ENCODE measurements at places on chromosomes 12 and 14. TPM values are rescaled to one million over a fixed set of nuclear protein-coding genes. Genes with fewer than 3 reads are reported as not detected.

Gene CCDC184
- 1.2 TPM for total RNA-seq

Gene LMNTD1
- total RNA-seq: 0.75 TPM

Gene INHBE
- not detected for total RNA-seq

GRCh38 chr14:26323869-26324268, 274.0 kb downstream of the NOVA1 start:
- no peaks in the 10 kb centered on the region for H3K4me1 ChIP-seq
- H3K36me3 ChIP-seq: no peaks in the 10 kb centered on the region
- DNase-seq: no peak
- no peaks in the 10 kb centered on the region for H3K27me3 ChIP-seq
- H3K27ac ChIP-seq: no peak overlapping the region
- no peak overlapping the region for H3K4me3 ChIP-seq

DNA sequence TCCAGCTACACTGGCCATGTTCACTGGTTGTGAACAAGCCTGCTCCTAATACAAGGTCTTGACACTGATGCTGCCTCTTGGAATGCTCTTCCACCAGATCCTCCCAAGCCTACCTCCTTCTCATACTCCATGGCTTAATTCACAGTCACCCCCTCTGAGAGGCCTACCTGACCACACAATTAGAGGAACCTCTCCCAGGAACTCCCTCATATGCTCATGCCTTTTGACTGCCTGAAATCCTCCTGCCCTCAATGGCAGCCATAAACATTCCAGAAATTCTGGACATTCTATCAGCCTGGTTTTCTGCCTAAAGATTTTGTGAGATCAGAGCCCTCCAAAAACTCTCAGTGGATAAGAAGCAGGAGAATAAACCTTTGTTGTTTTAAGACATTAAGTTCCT, 340.2 kb downstream of the C12orf75 start:
- H3K4me3 ChIP-seq: no peak overlapping the region
- no peaks in the 10 kb centered on the region for H3K36me3 ChIP-seq
- no peaks in the 10 kb centered on the region for H3K27me3 ChIP-seq
- H3K27ac ChIP-seq: no peak overlapping the region

DNA sequence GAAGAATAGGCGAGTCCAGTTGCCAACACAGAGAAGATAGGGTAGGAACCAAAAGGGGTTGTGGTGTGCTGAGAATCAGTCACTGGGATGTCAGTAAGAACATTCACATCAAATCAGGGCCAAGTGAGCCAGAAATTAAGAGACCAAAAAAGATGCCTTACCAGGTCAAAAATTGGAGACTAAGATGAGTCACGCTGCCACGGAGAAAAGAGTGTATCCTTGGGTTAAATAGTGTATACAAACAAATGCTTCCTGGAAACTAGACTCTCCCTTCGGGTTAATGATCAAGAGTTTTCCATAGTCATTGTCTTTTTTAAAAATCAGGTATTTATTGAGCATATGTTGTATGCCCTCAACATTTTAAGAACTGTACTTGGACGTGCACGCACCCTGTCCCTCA, 45.2 kb upstream of the BAZ1A start:
- H3K27ac ChIP-seq: no peak overlapping the region
- H3K36me3 ChIP-seq: no peaks in the 10 kb centered on the region

GRCh38 chr14:63453443-63453936, 89.7 kb downstream of the PPP2R5E start:
- H3K4me1 ChIP-seq: peaks cover 43% of the 10 kb centered on the region
- DNase-seq: no peak
- no peak overlapping the region for H3K4me3 ChIP-seq

DNA sequence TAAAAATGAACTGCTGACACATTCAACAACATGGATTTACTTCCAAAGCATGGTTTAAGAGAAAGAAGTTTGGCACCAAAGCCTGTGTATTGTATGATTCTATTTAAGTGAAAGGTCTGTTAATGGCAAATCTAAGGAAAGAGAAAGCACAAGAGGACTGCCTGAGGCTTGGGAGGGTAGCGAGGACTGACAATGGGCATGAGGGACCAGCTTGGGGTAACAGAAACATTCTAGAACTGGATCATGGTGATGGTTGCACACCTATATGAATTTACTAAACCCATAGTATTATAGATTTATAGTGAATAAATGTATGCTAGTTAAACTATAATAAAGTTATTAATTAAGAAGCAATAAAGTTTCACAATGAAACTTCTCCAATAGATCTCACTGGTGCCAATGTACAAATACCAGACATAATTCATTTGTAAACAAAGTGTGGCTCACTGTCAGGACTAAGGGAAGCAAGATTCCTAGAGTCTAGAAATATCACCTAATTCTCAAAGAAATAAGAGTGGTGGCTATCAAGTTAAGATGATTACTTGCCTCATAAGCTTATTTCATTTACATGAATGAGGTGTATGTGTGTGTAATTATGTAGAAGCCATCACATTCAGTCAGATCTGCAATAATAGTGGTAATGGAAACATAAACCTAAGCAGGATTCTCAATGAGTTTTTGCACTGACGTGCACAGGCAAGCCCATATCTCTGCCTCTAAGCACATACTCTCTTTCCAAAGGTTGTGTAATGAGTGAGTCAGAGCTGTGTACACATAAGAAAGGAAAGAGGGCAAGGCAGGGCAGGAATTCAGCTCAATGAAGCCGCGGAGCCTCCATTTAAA, 353.4 kb downstream of the KCNH5 start:
- H3K27me3 ChIP-seq: no peaks in the 10 kb centered on the region
- peak overlapping the region; percentile 71 for H3K27ac ChIP-seq
- H3K4me3 ChIP-seq: no peak overlapping the region

DNA sequence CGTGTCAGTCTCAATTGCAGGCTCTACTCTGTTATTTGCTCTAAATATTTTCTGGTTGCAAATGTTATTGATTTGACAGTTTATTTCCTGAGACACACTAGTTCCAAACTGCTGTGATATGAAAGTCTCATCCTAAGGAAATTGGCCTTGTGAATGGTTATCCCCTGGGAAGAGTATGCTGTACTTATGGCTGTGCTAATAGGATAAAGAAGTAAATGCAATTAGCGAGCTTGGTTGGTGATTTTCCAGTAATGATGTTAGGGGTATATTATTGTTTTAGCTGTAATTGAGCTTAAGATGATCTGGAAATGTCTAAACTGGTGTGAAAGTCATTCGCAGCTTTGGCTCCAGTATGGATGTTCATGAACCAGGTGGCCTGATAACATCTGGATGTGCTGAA, 197.9 kb downstream of the SUDS3 start:
- H3K27ac ChIP-seq: no peak overlapping the region
- DNase-seq: peak; percentile 45
- H3K36me3 ChIP-seq: no peaks in the 10 kb centered on the region
- no peak overlapping the region for H3K4me3 ChIP-seq
- H3K27me3 ChIP-seq: no peaks in the 10 kb centered on the region
- H3K4me1 ChIP-seq: peaks cover 4% of the 10 kb centered on the region

GRCh38 chr12:90965204-90965603, 10.2 kb upstream of the CCER1 start:
- H3K27me3 ChIP-seq: no peaks in the 10 kb centered on the region
- no peak overlapping the region for H3K27ac ChIP-seq
- no peaks in the 10 kb centered on the region for H3K36me3 ChIP-seq
- no peak for DNase-seq
- no peak overlapping the region for H3K4me3 ChIP-seq

DNA sequence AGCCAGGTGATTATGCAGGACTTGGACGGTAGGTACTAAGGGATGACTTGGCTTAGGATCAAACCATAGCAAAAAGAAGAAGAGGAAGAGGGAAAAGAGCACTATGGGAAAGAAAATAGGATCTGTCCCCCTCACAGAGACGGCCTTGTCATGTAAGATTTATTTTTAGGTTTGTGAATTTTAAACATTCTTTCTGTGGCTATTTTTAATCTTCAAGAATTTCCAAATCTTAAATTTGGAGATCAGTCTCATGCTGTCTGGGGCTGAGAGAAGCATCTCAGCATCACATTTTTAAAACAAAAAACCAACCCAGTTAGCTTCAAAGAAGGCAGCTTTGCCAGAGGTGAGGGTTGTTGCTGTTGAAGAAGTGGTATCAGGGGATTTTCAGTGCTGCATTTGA, 52.6 kb upstream of the STRN3 start:
- H3K27ac ChIP-seq: no peak overlapping the region
- H3K36me3 ChIP-seq: peaks cover 2% of the 10 kb centered on the region
- peaks cover 22% of the 10 kb centered on the region for H3K4me1 ChIP-seq
- DNase-seq: no peak
- no peak overlapping the region for H3K4me3 ChIP-seq
